ENCODE measurements at places on chromosomes 16 and 17. TPM values are rescaled to one million over a fixed set of nuclear protein-coding genes. Genes with fewer than 3 reads are reported as not detected.

Gene IL17C
- total RNA-seq: not detected

Gene KIF19
- total RNA-seq: 0.42 TPM

Gene ZKSCAN2
- 11.4 TPM for total RNA-seq

Gene PRR29
- 2.9 TPM for total RNA-seq

Gene CDT1
- total RNA-seq: 29.6 TPM

Gene ITGB4
- total RNA-seq: 0.09 TPM

Gene CYGB
- total RNA-seq: 7.4 TPM

Gene SLC13A2
- total RNA-seq: not detected

Gene DHRS7C
- 0.63 TPM for total RNA-seq

Gene HSD17B1
- 4.3 TPM for total RNA-seq

Gene BCO1
- total RNA-seq: not detected

Gene AOC2
- 5.6 TPM for total RNA-seq

Gene NPIPA8
- 0.39 TPM for total RNA-seq

Gene MMP2
- 44.3 TPM for total RNA-seq

Gene HELZ
- 22.7 TPM for total RNA-seq

Gene PNMT
- 27.2 TPM for total RNA-seq

Gene PYCARD
- total RNA-seq: 1.4 TPM

Gene CBX1
- total RNA-seq: 62.9 TPM

Gene VAT1
- 312 TPM for total RNA-seq

Gene NKD1
- total RNA-seq: 1.8 TPM

Gene GUCY2D
- total RNA-seq: 1.1 TPM
